Fibroblast of mammary gland (primary cell): ENCODE measurements at places on chromosomes 7 and 10.

DNA sequence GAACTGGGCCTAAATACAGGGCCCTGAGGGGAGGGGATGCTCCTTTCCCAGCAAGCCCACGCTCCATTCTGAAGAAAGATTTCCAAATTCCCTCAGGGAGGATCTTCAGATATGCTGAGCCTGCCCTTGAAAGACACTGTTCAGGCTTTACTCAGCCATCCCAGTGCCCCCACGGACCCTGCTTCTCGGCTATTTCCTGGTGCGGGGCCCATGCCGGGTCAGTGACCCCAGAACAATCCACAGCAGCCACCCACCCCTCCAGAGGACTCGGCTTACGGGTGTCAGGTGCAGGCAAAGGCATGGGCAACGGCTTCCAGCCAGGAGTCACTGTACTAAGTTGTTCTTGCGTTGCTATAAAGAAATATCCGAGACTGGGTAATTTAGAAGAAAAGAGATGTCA, 137.1 kb downstream of the OAT start:
- no peak for DNase-seq

GRCh38 chr7:72163271-72163670, 248.9 kb downstream of the CALN1 start:
- no peak for DNase-seq

DNA sequence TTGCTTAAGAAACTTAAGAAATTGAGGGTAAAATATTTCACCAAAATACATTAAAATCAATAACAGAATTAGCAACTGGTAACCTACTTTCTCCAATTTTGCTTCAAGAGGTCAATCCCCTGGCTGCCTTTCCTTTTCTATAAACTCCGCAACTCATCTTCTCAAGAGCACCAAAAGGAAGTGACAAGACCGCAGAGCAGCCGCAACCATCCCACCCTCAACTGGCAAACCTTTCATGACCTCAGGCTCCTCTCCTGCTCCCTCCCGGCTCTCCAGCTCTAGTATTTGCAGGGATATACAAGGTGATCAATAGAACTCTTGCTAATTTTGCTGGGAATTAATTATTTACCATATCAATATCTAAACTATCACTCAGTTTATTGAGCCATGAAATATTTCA, 88.9 kb downstream of the ATE1 start:
- no peak for DNase-seq

GRCh38 chr10:28180654-28181053, 122.2 kb downstream of the MPP7 start:
- no peak for DNase-seq

DNA sequence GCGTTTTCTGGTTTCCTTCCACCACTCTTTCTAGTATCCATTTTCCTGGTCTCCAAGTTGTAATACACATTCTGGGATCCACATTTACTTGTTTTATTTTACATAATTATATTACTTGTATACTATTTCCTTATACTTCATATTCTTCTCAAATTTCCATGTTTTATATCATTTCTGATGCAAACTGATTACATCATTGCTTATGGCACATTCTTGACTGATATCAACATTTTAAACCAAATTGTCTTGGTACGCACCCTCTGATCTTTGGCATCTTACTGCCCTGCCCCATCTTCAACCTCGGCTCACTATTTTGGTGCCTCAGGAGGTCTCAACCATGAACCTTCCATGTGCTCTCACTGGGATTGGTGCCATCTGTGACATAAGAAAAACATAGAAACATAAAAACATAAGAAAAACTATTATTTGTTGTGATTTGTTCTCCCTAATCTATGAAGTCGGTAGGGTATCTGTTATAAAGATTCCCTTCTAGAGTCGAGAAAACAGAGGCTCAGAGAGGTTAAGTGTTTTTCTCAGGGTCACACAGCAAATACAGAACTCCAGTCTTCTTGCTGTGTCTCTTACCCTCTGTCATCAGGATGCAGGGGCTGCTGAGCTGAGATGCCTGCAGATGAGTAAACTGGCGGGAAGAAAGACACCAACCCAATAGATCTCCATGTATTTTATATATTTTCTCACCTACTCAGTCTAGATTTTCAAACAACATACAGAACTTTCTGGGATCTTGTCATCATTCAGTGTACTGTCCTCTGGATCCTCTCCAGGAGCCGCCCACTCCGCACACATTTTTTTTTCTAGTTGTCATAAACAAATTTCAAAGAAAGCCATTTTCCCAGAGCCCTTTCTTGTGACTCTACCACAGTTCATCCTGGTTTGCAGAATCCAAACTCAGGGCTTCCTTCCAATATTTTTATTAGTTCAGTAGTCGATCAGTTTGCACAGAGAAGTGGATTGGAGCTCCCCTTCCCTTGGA, 79.5 kb downstream of the PARP12 start:
- peak; percentile 68 for DNase-seq

DNA sequence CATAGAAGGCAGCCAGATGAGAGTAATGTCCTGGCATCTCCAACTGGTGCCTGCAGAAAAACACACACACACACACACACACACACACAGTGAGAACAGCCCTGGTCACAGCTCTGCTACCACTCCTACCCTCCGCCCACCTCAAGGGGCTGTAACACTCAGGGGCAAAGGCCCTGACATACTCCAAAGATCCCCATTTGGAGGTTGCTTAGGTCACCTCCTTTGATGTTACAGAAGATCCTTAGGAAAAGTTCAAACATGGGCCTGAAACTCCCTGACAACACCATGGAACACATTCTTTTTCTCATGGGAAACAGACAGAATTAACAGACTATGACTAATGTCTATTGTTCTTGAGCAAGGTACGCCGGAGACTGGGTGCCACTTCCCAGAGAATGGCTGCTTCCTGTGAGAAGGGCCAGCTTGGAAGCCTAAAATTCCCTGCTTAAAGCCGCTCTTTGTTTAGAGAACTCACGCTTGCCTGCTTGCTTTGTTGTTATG, 27.7 kb downstream of the DENND11 start:
- DNase-seq: no peak

GRCh38 chr10:102645741-102646609, 1.7 kb downstream of the TRIM8 start:
- DNase-seq: peak; percentile 99

DNA sequence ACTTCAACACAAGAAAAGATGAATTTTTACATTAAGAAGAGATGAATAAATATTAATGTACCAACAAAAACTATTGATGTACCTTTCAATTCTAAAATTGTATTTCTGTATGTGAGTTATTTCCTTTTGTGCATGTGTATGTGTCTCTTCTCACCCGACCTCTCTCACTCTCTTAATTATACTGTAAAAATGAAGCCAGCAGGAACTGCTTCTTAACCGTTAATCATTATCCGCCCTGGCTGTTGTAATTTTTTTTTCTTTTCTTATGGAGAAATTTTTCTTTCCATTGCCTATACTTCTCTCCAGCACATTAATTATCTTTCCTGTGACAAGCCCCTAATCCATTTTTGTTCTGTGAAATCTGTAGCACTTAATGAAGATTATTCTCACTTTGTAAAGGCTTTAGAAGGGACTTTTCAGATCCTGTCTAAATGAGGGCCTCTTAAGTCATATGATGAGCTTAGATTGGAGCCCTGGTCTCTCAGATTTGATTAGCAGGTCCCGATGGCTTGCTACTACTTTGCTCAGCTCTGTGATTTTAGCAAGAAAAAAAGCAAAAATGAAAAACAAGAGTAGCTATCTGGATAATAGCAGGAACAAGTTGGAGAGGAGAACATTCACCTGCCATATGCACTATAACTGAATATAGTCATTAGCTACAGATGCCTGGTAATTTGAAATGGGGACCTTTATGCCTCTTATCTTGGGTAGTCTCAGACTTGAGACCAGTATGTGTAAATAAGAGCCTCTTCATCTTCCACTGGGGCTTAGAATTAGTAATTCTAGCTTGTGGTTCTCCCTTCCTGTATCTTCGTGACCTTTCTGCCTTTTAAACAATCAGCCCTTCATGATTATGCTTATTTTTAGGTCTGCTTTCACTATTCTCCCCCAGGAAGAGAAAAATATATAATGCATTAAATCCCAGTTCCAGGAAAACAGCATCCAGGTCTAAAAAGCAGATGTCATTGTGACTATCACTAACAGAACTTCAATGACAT, 80.0 kb upstream of the COL1A2 start:
- no peak for DNase-seq

DNA sequence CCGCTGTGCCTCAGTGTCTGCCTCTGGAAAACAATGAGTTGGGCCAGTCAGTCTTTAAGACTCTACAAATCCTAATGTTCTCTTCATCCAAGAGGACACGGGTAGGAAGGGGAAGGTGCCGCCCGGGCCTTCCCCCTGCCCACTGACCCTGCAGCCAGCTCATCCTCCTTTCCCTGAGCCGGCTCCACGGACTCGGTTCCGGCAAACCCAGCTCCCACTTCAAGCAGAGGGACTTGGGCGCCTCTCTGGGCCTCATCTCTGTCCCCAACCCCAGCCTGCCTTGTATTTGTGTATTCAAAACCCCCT, 95.6 kb downstream of the C10orf105 start:
- no peak for DNase-seq

DNA sequence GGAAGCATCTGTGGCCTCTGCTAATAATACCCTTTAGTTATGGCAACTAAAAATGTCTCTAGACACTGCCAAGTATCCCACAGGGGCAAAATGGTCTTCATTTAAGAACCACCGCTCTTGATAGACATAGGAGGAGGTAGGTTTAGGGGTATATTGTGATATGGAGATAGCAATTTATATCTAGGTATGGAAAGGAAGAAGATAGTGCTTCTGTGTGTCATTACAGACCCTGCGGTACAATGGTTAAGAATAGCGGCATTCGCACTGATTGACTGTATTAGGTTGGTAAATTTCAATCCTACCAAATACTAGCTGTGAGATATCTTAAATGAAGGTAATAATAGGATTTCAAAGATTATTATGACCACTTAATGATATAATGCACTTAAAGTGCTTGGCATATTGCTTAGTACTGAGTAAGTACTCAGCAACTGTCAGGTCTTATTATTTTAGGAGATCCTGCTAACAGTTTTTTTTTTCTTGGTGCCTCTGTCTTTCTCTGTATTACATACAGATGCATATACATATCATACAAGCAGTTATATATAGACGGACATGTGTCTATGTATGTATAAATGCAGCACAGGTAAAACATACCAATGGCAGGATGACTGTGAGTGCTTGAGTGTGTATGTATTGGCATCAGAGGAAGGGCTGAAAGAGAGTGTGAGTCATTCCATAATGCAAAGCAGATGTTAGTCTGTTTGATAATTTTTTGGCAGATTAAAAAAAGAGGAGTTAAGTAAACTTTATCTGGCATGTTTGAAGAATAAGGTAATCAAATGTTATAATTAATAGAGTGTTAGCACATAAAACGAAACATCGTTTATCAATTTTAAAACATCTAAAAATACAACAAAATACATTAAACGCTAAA, 50.0 kb upstream of the ITGB8 start:
- DNase-seq: peak; percentile 87

GRCh38 chr10:132679217-132679595, 106.7 kb downstream of the NKX6-2 start:
- DNase-seq: no peak

DNA sequence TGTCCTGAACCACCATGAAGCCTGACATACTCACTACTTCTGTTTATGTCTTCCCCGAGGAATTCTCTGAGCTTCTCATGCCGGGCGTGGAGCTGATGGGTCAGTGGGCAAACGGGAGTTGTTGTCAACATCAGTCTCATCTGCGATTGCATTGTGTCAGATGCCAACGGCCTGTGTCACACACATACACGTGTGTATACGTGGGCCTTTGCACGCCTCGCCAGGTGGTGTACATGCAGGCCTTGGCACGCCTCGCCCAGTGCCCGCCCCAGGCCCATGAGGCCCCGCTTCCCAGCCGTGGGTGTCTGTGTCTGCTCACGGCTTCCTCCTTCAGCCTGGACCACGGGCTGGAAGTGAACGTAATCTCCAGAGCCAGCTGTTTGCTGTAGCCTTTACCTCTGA, 7.5 kb upstream of the CSGALNACT2 start:
- no peak for DNase-seq

DNA sequence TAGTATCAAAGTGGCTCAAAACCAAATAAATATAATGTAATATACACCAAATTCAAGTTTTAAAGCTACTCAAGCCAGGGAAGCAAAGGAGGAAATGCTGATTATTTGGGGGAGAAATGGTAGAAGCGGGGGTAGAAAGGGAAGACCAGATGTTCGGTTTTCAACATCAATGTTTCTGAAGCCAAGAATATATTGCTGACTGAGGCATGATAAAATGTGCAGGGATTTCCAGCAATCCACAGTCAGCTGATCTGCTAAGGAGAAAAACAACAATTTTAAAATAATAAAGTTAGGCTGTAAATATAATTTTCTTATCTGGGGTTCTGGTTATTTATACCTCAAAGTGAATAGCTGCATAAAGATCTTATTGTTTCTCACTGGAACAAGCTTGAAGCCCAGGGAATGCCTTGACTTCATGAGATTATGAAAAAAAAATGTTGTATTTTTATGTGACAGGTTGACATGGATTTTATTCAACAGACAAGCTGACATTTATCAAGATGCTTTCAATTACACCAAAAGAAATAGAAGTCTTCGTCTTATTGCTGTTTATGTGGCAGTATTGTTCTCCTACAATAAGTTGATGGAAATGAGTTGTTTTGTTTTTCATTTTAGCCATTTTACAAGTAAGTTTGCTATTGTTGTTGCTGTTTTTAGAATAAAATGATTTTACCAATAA, 28.6 kb upstream of the BMPER start:
- peak; percentile 70 for DNase-seq

GRCh38 chr7:30904561-30904960, 7.1 kb upstream of the AQP1 start:
- no peak for DNase-seq

DNA sequence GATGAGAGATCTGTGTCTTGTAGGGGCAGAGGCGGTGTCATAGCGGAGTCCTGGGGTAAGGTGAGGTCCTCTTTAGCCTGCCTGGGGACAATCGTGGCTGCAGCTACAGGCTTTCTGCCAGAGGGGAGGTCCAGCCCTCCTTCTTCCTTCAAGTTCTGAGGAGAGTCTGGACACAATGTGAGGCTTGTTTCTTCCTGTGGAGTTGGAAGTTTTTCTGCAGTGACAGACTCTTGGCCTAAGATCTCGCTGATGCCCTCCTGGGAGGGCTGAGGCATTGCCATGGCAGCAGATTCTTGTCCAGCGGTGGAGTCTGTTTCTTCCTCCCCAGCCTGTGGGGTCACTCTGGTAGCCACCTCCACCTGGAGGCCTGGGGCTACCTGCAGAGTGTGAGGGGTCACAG, 4.4 kb downstream of the NACAD start:
- no peak for DNase-seq

DNA sequence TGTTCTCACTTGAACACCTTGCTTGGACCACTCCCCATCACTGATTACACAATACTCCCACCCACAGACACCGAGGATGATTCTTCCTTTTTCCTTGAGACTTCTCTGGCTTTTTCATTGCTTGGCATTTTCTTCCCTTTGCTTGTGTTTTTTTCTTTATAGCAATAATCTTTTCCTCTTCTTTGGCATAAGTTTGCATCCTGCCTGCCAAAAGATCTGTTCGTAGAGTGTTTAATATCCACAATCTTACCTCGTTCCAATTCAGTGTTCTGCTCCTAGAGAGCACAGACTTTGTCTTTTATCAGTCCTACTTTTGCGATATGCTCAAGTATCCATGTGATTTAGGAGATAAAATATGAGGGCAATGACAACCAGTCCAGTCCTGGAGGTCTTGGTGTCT, 303.3 kb upstream of the CDC14C start:
- no peak for DNase-seq

GRCh38 chr10:28587270-28587969, 54.5 kb downstream of the WAC start:
- peak; percentile 44 for DNase-seq
